Esophagus mucosa (tissue), 1 donor: ENCODE measurements at places on chromosomes 7 and 10.

- no peak for ATAC-seq
These were observed 32.0 kb downstream of the AMZ1 start for GRCh38 chr7:2720024-2720423.

DNA sequence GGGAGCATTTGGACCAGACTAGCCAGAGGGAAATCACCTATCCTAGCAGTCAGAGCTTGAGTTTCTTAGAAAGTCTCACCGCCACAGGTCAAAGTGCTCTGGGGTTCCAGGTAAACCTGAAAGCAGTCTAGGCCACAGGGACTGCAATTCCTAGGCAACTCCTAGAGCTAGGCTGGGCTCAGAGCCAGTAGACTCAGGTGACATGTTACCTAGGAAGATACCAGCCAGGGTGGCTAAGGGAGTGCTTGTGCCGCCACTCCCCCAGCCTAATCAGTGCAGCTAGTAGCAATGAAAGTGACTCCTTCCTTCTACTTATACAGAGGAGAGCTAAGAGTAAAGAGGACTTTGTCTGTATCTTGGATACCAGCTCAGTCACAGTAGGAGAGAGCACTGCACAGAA is 348.7 kb upstream of the HPS1 start:
- ATAC-seq, result no peak

- no peak for ATAC-seq
These were observed 36.4 kb downstream of the FAM204A start for GRCh38 chr10:118305730-118306129.

GRCh38 chr7:516606-517456 is 2.8 kb downstream of the PDGFA start:
- peak; percentile 33 for ATAC-seq

DNA sequence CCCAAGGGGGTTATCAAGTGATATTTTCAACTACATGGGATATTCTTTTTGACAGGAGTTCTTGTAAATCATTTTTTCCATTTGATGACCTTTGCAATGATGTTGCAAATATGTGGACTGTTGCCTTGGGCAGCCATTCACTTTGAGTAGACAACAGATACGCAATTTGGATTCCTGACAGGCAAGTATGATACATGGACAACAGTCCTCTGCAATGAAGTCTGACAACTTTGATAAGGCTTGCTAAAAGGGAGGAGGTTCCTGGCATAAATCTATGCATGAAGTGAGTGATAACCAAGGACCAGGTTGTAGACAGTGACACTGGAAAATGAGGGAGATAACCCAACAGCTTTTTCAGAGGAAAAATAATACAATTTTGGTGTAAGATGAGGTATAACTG is 17.7 kb downstream of the LRRD1 start:
- no peak for ATAC-seq

DNA sequence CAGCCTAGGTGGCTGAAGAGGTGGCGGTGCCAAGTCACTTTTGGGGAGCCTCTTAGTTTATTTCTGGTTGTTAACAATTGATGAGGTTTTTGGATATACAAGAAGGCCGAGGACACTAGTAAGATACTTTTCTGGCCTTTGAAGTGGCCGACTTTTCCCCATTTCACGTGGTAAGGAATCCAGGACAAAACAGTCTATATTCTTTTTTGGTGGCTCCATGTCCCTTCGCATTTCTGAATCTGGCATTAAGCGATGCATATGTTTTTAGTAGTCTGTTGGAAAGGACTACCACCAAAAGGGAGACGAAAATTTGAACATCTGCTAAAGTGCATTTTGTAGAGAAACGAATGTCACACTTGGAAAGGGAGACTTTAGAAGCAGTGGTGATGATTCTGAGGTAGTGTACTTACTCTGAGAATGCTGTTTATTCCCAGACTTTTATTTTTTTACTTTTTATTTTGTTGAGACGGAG is 1.5 kb downstream of the MLLT10 start:
- ATAC-seq, result no peak

GRCh38 chr10:58517081-58517480 is 4.4 kb downstream of the BICC1 start:
- ATAC-seq, result no peak

DNA sequence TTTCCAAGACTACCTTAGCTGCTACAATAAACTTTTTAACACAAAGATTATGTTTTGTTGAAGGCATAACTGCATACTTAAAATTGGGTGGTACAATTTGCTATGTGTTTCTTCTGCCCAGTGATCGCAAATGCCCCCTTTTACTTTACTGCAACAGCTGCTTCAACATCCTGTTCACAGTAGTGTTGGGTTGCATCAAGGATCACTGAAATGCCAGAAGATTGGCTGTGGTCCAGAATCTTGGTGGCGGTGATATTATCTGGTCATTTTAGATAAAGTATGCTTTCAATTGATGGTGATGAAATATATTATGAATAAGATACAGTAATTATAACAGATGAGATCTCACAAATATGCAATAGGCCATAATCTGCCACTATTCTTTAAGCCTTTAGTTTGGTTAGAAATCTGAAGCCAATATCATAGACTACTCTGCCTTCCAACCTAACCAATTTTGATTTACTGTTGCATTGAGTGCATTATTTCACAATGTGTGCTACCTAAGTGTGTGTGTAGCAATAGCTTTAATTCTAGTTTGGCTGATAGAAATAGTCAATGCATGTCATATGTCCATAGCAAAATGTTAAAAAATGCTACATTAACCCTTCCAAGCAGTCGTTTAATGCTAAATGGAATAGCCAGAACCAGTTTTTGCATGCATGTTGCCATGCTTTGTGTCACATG is 29.8 kb upstream of the ING3 start:
- no peak for ATAC-seq

GRCh38 chr7:36787933-36788378 is 63.7 kb upstream of the AOAH start:
- ATAC-seq, result no peak

DNA sequence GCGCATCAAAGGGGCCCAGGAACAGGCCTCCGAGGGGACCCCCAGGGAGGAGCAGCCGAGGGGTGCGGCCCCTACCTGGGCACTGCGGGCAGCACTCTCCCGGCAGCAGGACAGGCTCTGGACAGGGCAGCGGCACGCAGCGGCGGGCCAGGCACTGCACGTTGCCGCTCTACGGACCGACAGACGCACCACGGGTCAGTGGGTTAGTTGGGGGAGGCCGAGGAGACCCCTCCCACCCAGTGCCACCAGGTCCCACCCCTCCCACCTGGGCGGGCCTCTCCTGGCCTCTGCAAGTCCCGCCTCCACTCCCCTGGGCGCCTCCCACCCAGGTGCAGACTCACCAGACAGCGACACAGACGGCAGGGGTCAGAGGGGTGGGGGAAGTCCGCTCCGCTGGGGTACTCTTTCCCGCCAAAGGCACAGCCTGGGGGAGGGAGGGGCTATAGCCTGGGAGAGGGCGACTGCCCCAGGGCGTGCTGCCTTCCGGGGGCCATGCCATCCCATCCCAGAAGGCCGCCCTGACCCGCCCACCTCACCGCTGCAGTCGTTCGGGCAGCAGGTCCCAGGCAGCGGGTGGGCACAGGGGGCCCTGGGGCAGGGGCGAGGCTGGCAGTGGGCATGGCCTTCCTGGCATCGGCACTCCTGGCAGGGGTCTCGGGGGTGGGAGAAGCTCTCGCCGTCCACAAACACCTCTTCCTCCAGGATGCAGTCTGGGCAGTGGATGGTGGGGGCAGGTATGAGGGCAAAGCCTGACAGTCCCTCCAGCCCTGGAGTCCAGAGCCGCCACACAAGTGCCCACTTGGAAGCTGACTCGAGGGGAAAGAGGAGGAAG is 19.2 kb downstream of the KCP start:
- peak; percentile 50 for ATAC-seq
